ENCODE measurements at places on chromosomes 2 and 18.
A peak's percentile ranks its signal among the peaks of the same experiment; 100 is the strongest.

DNA sequence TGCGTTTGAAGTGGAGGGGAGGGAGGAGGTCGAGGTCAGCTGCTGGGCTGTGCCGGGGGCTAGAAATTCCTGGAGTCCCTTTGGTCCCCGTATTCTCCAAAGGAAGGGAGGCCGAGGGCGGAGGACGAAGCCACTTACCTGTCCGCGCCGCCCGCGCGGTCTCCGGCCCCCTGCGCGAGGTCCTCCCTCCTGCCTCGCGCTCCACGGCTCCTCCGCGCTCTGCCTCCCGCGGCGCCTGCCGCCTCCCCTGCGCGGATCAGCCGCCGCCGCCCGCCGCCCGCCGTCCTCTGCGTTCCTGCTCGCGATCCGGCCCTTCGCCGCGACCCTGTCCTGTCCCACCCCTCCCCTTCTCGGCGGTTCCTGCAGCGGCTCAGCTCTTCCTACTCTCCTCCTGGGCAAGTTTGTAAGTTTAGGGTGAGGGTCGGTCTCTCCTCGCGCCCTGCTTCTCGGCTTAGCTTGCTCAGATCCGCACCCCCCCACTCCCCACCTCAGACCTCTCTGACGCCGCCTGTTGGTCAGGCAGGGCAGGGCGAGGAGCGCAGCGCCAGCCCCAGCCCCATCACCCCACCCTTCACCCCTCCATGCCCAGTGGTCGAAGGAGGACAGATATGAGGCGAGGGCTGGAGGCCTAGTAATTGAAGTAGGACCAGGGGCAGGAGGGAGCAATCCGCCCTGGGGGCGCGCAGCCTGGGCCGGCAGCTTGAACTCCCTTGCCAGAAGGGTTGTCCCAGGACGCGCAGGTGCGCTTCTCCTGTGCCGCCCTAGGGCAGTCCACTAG is 9.7 kb upstream of the SKOR2 start:
- no peak for DNase-seq

- no peak for DNase-seq
These were observed 34.8 kb downstream of the C1D start for GRCh38 chr2:68027959-68028358.

DNA sequence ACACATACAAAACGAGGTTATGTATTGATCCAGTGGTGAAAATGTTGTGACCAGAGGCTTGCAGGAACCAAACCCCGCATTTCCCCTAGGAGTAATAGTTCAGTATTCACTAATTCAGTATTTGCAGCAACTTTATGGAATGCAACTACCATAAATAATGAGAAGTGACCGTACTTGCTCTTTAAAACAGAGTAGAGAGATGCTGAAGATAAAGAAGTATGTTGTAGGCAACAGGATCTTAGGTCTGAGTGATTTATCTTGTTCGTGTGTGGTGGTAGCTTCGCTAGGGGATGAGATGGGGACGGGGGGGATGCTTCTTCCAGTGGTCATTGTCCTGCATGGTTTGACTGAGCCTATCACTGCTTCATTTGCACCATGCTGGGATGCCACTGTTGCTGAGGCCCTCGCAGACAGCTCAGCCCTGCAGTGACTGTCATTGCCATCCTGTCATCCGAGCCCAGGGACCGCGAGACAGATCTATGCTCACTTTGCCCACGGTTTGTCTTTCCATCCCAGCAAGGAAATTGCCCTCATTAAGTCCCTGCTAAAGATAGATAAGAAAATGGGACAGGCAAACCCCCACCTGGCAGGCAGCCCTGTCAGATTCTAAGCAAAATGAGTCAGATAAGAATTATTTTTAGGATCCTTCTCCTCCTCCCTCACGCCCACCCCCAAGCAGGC is 181.3 kb downstream of the CTIF start:
- no peak for DNase-seq

DNA sequence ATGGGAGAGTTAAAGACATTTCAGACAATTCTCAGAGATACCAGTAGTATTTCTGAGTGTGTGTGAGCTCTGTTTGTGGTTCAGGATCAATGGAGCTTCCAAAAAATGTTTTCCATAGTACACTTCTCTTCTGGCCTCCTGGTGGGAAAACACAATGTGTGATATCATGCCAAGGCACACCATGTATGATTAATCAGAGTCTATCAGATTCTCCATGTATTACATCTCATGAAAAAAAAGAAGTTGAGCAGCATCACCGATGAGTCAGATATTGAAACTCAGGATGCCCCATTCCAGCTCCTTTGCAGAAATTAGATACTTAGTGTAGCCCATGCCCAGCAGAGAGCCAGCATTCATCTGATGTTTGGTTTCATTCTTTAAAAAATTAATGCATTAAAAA is 620.3 kb upstream of the POU3F3 start:
- DNase-seq = no peak

- no peak for DNase-seq
These were observed 1262.5 kb upstream of the CDH2 start for GRCh38 chr18:29439398-29439797.

DNA sequence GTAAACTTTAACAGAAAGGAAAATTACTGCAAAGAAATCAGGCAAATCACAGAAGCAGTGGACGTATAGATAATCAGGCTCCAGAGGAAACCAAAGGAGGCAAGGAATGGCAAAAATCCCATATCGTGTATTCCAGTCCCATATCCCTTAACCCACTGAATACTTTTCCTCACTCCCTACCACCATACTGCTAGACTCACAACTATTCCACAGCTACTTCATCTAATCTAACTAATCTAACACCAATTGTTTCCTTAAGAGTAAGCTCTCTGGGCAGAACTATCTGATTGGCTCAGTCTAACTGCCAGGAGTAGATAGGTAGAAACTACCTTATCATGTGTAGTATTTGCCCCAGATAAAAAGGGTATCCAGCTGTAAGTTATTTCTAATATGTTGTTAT is 16.3 kb downstream of the WDPCP start:
- no peak for DNase-seq

- no peak for DNase-seq
These were observed 6.6 kb downstream of the ERFE start for GRCh38 chr2:238165288-238165921.

GRCh38 chr2:182581196-182581935 is 134.7 kb upstream of the DNAJC10 start:
- no peak for DNase-seq

DNA sequence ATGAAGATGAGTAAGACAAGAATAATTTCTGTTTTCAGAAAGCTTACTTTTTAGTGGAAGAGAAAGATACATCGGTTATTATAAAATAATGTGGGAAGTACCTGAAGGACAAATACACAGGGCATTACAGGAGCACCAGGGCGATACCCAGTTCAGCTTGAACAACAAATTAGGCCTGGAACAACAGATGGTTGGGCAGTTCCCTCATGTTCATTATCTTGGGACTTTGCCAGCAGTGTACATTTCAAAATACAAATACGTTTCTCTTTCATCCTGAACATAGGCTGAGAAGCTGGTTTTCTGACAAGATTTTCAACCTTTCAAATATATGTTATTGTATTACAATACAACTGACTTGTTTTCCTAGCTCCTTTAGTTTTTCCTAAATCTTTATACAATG is 79.6 kb downstream of the TGIF1 start:
- DNase-seq = no peak

DNA sequence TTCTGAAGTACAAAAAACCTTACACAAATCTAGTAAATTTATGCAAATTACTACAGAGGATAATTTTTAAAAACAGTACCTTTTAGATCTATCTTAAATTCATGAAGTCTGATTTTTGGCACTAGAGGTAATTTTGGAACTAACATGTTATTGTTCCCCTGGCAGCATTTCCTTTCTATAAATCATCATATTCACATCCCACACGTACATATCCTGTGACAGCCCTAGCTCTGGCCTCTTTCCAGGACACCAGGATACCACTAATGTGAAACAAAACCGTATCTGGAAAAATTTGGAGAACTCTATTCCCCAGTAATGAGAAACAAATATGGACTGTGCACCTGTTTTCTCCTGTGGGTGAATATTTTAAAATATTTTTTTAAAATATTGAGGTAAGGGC is 14.0 kb upstream of the BIRC6 start:
- DNase-seq = no peak

DNA sequence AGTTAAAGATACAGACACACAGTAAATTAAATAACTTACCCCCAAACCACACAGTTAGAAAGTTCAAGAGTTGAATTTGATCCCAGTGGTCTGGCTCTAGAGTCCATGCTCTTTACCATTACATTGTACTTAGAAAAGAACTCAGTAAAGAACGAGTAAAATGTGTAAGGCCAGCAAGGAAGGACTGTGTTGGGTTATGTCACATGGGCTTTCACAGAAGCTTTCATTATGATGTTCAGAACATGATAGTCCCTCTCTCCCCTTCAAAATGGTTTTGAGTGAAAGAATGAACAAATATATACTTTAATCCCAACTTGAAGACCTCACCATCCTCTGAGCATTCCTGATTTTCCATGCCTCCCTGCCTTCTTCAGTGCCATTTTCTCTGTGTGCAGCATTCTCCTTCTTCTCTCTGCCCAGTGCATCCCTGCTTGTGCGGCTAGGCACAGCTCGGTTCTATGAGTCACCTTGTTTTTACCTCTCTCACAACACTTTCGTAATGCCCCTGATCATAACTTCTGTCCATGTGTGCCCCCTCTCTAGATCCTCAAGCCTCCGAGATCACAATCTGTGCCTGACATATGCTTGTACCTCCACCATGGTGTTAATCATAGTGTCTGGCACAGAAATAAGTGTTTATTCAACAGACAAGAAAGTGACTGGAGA is 22.0 kb downstream of the RASGRP3 start:
- DNase-seq = no peak

- no peak for DNase-seq
These were observed 22.1 kb upstream of the EVA1A start for GRCh38 chr2:75582840-75583239.

DNA sequence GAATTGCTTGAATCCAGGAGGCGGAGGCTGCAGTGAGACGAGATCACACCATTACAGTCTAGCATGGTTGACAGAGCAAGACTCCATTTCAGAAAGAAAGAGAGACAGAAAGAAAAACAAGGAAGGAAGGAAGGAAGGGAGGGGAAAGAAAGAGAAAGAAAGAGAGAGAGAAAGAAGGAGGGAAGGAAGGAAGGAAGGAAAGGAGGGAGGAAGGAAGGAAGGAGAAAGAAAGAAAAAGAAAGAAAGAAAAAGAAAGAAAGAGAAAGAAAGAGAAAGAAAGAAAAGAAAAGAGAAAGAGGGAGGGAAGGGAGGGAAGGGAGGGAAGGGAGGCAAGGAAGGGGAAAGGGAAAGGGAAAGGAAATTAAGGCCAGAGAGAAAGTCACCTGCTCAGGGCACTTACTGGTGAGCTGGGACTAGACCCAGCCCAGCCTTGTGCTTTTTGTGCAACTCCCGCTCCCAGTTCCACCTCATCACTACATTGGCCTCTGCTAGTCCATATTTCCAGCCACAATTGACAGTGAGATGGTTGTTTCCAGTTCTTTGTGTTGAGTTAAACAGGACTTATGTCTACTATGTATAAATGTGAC is 35.7 kb downstream of the MOGAT1 start:
- DNase-seq = no peak

- no peak for DNase-seq
These were observed 85.6 kb upstream of the NOSTRIN start for GRCh38 chr2:168716839-168717238.

- DNase-seq = no peak
These were observed 156.1 kb upstream of the SRD5A2 start for GRCh38 chr2:31736695-31737454.

- peak; percentile 71 for DNase-seq
These were observed 200.0 kb downstream of the GLI2 start for GRCh38 chr2:120935339-120936313.

DNA sequence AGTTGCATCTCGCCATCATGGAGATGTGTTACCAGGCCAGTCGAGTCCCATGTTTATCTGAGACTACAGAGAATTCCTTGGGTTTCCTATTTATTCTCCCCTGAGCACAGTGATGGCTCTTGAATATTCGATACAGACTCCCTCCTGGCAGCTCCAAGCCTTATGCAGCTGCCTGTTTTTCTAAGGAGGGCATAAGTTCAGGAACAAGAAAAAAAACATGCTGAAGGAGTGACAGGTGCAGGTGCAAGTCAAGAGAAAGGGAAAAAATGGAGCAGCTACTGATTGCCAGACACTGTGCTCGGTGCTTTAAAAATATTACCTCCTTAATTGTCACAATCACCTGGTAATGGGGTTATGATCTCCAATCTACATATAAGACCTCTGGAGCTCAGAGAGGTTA is 177.2 kb upstream of the DPP10 start:
- no peak for DNase-seq

DNA sequence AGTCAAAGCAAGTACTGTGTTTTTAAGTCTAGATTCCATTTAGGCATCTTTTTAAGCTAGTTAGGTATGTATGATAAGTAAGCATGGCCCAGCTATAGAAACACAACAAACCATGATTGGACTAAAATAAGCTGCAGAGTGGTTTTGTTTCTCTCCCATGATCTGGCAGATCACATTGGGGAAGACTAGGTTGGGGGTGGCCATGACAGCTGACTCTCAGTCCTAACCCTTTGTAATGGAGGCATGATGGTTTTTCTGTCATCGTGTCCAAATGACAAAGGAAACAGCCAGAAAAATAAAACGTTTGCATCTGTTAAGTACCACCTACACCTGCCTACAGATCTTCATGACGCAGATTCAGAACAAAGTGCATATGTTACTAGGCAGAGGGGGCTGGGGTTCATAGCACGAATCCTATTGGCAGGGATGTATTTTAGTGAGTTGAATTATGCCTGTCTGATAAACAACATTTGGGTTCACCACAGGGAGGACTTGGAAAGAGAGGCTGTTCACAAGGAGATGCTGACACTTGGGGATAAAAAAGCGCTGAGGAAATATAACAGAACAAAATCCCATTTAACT is 33.8 kb upstream of the GALNT5 start:
- DNase-seq = no peak

DNA sequence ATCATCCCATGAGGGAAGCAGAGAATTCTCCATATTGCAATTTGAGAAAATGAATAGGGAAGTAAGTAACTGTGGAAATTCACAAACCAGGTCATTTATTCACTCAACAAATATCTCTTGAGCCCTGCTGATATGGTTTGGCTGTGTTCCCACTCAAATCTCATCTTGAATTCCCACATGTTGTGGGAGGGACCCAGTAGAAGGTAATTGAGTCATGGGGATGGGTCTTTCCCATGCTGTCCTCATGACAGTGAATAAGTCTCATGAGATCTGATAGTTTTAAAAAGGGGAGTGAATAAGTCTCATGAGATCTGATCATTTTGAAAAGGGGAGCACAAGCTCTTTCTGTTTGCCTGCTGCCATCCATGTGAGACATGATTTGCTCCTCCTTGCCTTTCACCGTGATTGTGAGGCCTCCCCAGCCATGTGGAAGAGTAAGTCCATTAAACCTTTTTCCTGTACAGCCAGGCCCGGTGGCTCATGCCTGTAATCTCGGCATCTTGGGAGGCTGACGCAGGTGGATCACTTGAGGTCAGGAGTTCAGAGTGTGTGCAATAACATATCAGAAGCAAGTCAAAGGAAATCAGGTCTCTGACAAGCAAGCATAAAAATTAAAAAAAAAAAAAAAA is 193.2 kb downstream of the NDUFA10 start:
- DNase-seq = no peak

GRCh38 chr2:232321817-232322559 is 56.6 kb upstream of the ALPP start:
- DNase-seq = no peak
